ENCODE measurements at places on chromosomes 11 and 22.

DNA sequence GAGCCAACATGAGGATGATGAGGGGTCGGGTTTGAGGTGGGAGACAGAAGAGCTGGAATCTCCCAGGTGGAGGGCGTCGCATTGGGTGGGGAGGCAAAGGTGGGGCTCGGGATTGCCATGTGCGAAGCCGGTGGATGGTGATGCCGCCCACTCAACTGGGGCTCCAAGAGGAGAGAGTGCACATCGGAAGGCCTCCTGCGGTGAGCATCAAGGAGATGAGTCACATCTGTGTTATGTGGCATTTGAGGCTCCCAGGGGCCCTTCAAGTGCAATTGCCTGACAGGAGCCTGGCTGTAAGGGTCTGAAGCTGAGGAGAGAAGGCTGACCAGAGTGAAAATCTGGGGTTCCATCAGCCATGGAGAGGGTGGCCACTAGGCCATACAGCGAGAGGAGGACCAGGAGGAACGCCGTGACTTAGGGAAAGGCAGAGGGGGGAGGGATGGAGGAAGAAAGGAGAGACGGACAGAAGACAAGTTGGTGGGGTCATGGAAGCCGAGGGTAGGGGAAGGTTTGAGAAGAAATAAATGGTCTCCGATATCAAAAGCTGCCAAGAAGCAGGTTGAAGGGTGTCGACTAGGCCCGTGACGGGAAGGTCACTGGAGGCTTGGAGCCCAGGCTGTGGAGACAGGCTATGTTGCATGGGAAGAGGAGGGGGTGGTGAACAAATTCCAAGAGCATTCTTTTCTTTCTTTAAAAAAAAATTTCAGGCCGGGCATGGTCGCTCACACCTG is 21.3 kb downstream of the RASD2 start:
- peak; percentile 74 for DNase-seq

DNA sequence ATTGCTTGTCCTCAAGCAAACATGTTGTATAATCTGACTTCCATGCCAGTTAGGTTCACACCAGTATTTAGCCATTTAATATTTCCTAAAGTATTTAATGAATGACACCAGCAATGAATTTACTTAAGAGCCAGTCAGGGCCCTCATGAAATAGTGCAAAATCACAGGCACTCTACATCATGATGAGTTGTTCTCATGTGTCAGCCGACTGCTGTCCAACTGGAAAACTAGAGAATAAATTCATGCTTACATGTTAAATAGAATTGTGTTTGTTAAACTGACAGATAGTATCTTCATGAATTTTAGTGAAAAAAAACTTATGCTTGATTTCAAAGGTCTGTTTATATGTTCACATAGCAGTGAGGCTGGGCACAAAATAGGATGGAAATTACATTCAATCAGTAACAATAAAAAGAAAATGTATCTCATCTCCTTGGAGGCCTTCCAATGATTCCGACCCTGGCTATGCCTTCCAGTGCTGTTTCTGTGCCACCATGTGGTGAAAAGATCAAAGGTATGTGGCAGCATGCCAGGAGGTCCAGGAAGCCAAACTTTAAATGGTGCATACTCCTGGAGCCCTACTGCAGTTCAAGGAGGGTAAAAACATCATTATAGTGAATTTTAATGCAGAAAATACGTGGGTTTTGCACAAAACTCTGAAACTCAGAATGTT is 45.2 kb downstream of the CTSC start:
- DNase-seq: peak; percentile 20

- DNase-seq: no peak
These were observed 589.5 kb downstream of the OPCML start for GRCh38 chr11:132942611-132943356.

DNA sequence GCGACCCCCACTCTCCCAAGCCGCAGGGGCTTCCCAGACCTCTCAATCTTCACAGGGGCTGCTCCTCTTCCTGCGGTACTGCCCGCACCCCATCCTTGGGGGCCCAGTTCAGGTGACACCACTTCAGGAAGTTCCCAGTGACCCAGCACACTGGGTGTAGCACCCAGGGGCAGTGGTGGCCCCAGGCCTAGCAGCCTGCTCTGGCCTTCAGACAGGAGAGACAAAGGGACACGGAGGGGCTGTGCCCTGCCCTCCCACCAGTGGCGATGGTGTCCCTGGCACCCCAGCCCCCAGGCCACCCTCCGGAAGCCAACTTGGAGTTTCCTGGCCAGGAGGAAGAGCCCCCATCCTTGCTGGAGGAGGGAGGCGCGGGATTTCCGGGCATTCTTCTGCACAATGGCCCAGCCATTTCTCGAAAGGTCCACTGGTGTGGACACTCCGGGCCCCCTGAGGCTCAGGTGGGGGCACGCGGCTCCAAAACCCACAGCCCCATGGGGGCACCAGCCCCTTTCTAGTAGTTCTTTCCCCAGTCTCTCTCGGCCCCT is 978 bp upstream of the CLDN5 start:
- DNase-seq: no peak

GRCh38 chr22:19718456-19719049 is 4.2 kb downstream of the SEPTIN5 start:
- no peak for DNase-seq

DNA sequence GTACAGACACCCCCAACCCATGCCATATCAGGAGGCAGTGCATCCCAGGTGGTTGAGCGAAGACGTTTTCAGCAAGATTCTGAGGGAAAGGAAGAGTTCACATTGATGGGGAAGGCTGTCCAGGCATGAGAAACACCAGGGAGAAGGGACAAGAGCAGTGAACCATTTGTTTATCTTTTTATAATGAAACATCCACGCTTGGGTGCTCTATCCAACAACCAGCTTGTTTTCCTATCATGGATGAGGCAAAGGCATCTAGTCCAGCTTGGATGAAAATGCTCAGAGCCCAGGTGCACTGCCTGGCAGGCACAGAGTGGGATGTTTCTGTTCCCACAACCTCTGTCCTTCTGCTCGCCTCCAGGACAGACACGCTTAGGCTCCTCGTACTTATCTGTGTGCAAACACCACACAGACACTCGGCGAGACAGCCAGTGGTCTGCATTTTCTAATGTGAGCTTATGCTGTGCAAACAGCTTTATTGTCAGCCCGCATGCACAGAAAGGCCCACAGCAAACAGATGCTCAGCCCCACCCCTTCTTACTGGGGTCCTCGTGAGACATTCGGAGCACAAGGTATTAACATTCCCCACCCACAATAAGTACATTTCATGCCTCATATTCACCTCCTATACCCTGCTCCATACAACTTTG is 45.4 kb upstream of the NTM start:
- no peak for DNase-seq

DNA sequence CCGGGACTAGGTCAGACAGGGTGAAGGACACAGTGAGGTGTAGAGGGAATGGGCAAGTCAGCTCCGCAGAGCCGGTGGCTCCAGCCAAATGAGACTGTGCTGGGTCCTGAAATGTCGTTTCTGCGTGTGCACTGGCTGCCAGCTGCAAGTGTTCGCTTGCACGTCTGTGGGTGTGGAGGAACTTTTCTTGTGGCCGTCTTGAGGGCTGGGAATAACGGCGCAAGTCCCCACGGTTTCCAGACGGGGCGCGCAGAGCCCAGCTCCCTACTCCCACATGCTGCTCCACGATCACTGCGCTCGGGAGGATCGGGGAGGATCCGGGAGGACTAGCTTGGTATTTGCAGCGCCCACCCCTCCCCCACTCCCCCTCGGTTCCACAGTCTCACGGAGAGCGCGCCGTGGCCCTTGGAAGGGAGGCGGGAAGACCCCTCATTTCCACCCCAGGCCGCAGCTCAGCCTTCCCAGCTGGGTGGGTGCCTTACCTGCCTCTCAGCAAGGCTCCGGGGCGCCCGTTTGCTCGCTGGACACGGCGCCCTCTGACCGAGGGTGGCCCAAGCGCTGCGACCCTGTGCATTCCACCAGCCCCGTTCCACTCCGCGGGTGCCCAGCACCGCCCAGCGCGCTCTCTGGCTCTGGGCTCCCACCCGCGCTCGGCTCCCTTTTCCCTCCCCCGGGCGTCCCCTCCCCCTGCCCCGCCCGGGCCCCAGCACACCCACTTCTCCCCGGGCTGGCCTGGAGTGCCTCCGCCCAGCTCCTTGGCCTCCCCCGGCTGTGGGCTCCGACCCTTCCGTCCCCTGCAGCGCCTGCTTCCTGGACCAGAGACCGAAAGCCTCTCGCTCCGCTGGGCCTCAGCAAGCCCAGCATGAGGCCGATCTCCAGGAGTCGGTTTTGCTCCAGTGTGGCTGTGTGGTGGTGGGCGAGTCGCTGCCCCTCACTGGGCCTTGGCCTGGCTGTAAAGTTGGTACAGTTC is at the start of gene KCNE3:
Gene KCNE3, minus strand, starts transcription at position 634 of the 970 bp plus-strand sequence. CDS start 9,986 bp downstream, outside the sequence.
- DNase-seq: no peak

- DNase-seq: no peak
These were observed 55.1 kb downstream of the DLG2 start for GRCh38 chr11:85572056-85572455.

DNA sequence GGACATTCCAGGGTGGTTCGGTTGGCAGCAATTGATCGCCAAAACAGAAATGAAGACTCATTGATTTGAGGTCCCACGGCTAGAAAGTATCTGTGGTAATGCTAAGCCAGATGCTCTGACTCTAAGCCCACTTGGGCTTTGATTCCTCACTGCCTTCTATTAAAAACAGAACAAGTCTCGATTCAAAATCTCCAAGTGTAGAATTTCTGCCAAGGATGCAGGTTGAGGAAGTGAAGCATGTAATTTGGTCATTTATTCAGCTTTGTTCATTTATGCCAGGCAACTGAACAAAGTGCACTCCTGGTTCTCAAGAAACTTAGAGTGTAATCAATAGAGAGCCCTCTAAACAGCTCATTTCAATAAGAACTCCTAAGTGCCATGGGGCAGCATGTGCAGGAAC is 2.3 kb upstream of the CEP295 start:
- no peak for DNase-seq

DNA sequence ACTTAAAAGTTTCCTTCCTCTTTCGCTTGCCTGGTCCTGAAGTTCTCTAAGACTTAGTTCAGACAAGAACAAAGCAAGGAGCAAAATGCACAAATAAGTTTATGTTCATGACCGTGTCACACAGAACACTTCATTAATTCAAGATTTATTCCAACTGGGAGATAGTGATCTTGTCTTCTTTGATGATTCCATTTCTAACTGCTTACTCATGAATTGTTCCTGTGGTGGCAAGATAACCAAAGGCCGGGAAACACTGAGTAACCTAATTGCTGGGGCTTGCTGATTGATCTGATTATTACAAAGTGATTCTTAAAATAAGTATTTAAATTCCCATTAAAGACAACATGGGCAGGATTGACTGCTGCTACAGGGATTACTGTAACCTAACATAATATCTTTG is 1462.9 kb upstream of the RAG2 start:
- DNase-seq: no peak

- no peak for DNase-seq
These were observed 12.7 kb upstream of the PAX6 start for GRCh38 chr11:31823644-31824331.

- DNase-seq: no peak
These were observed 101.0 kb downstream of the BRD1 start for GRCh38 chr22:49726701-49727101.

GRCh38 chr11:111177037-111177871 is 68.3 kb upstream of the POU2AF2 start:
- DNase-seq: no peak

All from RKO (cell line).